ENCODE measurements at places on chromosomes 2 and 18.

- no peak for DNase-seq
Observed at GRCh38 chr2:11896386-11896785, 150.0 kb downstream of the LPIN1 start.

GRCh38 chr2:233242231-233242927 is 9.1 kb upstream of the ATG16L1 start:
- no peak for DNase-seq

GRCh38 chr2:96800061-96801004 is 15.7 kb upstream of the CNNM3 start:
- DNase-seq, result no peak

DNA sequence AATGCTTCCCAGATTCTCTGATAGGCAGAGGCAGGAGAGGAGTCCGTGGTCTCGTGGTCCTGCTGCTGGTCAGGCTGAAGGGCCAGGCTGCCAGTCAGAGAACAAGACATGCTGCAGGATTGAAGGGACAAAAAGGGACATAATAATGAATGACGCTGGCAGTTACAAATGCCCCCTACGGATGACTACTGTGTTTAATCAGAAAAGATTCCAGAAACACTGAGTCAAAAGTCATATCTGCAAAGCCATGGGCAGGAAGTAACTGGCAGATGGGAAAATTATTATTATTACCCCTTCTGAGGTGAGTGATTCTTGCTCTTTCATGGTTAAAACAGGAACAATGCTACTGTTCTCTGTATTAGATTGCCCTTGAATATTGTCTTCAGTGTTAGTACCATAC is 19.0 kb downstream of the LCT start:
- DNase-seq, result no peak

DNA sequence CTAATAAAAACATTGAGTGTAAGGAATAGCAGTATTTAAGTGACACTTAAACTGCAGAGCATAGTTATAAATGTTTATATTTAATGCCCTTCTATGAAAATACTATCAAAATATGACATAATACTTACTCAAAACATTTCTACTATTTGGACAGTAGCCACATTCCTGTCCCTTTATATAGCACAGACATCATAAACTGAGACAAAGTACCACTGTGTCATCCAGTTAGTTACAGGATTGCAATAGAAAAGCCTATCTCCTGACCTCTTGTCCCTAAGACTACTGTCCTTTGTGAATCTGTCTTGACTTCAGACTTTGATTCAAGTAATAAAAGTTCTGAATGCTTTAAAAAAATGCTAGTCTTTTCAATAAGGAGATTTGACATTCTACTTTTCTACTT is 1528.5 kb upstream of the NXPH2 start:
- no peak for DNase-seq

- DNase-seq, result no peak
Observed at GRCh38 chr2:39743269-39743776, 35.7 kb downstream of the THUMPD2 start.

- no peak for DNase-seq
Observed at GRCh38 chr18:3594760-3595368, 144.9 kb downstream of the TGIF1 start.

DNA sequence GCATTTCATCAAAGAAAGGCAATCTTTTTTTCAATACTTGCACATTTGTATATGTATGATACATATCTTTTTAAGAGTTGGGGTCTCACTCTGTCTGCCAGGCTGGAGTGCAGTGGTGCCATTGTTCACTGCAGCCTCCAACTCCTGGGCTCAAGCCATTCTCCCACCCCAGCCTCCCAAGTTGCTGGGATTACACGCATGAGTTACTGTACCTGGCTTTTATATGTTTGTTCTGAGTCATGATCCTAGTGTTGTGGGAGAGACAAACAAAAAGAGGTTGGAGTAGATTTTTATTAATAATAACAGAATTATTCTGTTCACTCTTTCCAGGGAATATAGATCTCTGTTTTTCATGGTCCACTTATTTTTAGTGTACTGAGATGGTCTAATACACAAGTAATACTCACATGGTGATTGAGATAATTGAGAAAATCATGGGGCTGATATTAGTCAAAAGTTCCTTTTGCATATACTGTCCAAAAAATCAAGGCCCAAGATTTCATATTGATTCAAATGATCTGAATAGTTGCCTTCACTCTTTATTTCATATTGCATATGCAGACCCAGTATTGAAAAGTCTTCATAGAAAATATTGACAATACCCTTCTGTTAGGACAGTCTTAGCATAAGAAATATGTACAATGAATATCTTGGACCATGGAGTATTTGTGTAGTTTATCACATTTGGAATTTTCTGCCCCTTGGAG is 138.3 kb downstream of the FMNL2 start:
- no peak for DNase-seq

DNA sequence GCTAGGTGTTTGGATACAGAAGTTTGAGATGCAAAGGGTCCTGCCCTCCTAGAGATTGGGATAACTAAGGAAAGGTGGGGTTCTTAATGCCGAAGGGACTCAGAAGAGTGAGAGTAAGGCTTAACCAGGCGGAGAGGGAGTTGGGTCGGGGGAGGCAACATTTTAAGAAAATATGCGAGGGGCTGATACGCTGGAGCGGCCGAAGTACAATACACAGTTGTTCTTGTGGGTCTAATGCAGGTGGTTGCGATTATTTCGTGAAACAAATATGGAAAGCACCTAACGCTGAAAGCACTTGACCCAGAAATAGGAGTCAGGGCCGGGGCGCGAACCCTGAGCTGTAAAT is 344 bp upstream of the MRPL33 start:
- no peak for DNase-seq

DNA sequence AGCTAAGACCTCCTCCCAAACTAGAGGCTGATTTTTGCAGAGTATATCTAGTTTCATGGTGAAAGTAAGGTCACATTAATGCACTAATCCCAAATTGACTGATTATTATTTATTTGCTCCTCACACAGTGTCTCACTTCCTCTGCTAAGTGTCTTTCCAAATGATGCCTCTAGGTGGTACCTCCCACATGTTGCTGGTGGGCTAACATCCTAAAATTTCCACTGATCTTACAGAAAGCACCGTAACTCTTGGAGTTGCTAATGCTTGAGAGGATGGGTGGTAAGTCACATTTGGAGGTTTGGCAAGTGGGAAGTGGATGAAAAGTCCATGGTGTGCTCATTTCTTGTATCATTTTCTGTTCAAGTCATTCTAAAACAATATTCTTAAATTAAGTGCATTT is 428.7 kb upstream of the GYPC start:
- DNase-seq, result no peak

- DNase-seq, result no peak
Observed at GRCh38 chr2:96954011-96954846, 32.2 kb downstream of the FAM178B start.

DNA sequence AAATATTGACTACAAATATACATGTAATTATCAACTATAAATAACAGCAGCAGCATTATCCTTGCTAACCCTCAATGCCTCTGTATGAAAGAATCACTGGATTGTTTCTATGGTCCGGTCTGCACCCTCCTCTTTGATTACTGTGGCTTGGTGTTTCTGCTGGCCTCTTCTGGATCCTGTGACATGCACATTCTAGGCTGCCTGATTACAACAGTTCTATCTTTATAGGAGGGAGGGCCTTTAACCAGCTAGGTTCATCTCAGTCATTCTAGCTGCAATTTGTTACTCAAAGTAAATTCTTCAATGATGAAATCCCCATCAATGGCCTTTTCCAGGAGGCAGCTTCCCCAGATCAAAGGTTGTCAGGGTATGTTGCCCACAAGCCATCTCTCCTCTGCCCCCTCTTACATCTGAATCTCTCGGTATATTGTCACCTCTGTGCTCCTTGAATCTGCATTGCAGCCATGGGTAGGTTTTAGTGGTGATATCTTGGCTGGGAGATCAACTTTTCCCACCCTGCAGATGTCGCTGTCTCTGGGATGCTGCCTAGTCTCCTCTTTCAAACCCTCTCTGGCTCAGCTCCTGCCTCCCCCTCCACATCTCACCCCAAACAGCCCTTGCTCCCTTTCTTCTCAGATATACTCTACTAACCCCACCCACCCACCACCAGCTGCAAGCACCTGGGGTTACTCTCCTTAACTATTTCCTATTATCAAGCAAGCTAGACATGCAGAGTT is 106.2 kb upstream of the BZW1 start:
- DNase-seq, result no peak

GRCh38 chr2:214127571-214127970 is 283.3 kb upstream of the VWC2L start:
- no peak for DNase-seq

GRCh38 chr18:37460604-37461003 is 105.0 kb downstream of the CELF4 start:
- no peak for DNase-seq

DNA sequence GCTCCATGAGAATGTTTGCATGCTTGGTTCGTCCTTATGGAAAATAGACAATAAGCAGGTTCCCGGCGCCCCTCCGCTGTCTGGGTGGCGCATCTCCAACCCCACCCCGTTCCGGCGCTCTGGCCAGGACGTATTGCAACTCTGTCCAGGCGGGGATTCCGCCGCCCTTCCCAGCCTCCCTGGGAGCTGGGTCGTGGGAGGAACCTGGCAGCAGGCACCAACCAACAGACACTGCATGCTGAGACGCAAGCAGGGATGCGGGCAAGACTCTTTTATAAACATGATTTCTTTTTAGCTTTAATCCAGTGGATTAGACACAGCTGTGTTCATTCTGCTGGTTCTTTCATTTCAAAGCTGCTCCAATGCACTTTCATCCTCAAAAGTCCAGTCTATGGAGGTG is 240.2 kb downstream of the SH3BP4 start:
- DNase-seq, result no peak

- DNase-seq, result no peak
Observed at GRCh38 chr2:205188239-205189138, 493.8 kb upstream of the NRP2 start.

GRCh38 chr2:177998006-177998405 is 74.6 kb downstream of the PDE11A start:
- no peak for DNase-seq

DNA sequence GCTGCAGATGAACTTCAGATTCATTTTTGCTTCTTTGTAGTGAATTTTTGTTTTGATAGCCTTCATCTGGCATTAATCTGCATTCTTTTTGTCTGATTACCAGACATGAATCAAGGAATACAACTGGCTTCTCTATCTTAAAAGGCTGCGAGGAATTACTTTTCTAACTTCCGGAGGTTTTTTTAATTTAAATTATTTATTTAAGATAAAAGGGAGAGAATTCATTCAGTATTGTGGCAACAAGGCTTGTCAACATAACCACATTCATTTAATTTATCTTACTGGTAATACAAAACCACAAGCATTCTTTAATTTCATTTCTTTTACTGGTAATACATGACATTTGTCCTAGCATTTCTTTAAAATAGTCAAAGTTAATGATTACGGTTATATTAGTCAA is 36.0 kb downstream of the CSRNP3 start:
- no peak for DNase-seq

- no peak for DNase-seq
Observed at GRCh38 chr18:21453511-21453901, 147.0 kb downstream of the ESCO1 start.

GRCh38 chr18:51603111-51603510 is 405.6 kb upstream of the MEX3C start:
- DNase-seq, result no peak

- no peak for DNase-seq
Observed at GRCh38 chr2:47818777-47819176, 35.8 kb downstream of the MSH6 start.

GRCh38 chr2:66915237-66915636 is 480.3 kb downstream of the MEIS1 start:
- no peak for DNase-seq

- DNase-seq, result no peak
Observed at GRCh38 chr2:11749646-11750349, 3.4 kb downstream of the LPIN1 start.

GRCh38 chr2:46518861-46519260 is 39.5 kb downstream of the TMEM247 start:
- no peak for DNase-seq

DNA sequence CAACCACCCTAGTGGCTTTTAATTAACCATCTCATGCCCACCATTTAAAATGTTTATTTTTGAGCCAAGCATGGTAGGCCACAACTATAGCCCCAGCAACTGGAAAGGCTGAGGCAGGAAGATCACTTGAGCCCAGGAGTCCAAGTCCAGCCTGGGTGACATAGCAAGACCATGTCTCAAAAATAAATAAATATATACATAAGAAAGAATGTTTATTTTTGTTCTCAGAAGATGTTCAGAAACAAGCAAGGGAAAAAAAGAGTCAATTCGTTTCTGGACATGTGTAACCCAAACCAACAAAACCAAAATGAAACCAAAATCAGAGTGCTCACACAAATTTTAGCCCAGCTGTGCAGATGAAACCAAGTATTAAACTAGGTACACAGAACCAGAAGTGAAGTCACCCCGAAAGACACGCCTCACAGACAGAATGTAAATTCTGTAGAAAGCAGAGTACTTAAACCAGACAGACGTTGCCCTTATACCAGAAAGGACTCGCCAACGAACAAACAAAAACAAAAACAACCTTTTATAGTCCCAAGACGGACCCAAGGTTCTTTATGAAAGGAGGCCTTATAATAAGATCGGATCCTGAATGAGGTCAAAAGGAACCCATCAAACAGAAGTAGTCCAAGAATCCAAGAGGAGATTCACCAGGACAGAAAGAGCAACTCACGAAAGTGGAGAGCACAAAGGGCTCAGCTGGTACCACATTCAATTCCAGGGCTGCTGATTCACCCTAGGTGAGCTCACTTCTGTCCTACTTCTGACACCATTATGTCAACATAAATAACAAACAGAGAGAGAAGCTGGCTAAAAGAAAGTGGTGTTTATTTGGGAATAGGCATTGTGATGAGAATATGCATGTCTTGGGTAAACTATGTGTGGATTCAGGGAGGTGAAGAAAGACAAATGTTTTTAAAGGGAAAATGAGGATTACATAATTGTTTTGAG is 31.8 kb upstream of the MTCL1 start:
- no peak for DNase-seq

DNA sequence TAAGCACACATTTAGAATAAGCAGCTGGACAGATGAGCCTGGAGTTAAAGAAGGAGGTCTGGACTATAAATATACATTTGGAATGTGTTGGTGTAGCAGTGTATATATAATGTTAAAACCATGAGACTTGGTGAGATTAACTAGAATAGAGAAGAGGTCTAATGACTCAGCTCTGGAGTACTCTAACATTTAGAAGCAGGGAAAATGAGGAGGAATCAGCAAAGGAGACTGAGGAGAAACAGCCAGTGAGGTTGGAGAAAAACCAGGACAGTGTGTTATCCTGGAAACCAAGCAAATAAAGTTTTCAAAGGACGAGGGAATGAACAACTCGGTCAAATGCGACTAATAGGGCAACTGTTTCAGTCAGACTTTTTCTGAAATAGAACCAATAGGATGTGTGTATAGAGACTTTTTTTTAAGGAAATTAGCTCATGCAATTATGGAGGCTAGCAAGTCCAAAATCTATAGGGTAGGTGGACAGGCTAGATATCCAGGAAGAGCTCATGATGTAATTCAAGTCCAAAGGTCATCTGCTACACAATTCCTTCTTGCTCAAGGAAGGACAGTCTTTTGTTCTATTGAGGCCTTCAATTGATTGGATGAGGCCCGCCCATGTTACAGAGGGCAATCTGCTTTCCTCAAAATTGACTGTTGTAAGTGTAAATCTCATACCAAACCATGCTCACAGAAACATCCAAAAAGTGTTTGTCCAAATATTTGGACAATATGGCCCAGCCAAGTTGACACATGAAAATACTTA is 10.8 kb upstream of the SESTD1 start:
- no peak for DNase-seq

- no peak for DNase-seq
Observed at GRCh38 chr2:99956232-99957030, 186.0 kb downstream of the AFF3 start.

GRCh38 chr18:39305766-39306165 is 1740.2 kb upstream of the CELF4 start:
- no peak for DNase-seq
